ENCODE measurements at places on chromosomes 1 and 21.

GRCh38 chr1:31318146-31318545 is 21.3 kb downstream of the ZCCHC17 start:
- no peak for DNase-seq

DNA sequence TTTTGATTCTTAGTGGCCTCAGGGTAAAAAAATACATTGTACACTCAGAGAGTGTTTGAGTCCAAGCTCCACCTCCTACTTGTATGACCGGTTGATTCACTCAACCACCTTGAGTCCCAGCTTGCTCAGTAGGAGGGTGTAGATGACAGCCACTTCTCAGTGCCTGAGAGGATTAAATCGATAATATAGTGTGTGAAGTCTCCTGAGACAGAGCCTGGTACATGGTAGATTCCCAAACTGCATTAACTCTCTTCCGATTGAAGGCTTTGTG is 38.4 kb downstream of the NCMAP start:
- DNase-seq, result no peak

- DNase-seq, result no peak
These were observed 250.0 kb downstream of the SPATA17 start for GRCh38 chr1:217881131-217881543.

GRCh38 chr1:1091344-1092148 is 17.4 kb upstream of the RNF223 start:
- peak; percentile 9 for DNase-seq

GRCh38 chr1:193348769-193349535 is 162.5 kb upstream of the B3GALT2 start:
- no peak for DNase-seq

GRCh38 chr1:48776393-48777218 is at the start of gene BEND5:
Gene BEND5, minus strand, starts transcription at chr1:48776891. Its CDS starts 60 bp downstream, at chr1:48776831.
- peak; percentile 42 for DNase-seq

DNA sequence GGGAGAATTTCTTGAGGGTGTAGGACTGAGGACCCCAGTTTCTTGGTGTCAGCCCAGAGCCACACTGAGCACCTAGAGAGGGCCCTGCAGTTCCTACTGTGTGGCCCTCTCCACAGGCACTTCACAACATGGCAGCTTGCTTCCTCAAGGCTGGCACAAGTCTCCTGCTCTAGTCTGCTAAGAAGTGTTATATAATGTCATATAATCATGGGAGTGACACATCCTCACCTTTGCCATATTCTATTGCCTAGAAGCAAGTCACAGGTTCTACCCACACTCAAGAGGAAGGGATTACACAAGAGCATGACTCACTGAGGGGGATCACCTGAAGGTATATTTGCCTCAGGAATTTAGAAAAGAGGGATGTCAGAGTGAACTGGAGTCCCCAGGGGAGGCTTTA is 5.5 kb upstream of the SNX27 start:
- peak; percentile 30 for DNase-seq

DNA sequence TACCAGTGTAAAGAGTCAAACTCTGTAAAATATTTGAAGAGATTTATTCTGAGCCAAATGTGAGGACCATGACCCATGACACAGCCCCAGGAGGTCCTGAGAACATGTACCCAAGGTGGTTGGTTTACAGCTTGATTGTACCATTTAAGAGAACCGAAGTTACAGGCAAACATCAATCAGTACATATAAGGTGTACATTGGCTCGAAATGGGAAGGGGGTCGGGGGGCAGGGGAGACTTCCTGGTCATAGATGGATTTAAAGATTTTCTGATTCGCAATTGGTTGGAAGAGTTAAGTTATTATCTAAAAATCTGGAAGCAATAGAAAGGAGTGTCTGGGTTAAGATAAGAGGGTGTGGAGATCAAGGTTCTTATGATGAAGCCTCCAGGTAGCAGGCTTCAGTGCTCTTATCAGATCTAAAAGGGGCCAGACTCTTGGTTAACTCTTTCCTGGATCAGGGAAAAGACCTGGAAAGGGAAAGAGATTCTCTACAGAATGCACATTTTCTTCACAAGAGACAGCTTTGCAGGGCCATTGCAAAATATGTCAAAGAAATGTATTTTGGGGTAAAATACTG is 47.5 kb upstream of the NTPCR start:
- DNase-seq, result peak; percentile 64

DNA sequence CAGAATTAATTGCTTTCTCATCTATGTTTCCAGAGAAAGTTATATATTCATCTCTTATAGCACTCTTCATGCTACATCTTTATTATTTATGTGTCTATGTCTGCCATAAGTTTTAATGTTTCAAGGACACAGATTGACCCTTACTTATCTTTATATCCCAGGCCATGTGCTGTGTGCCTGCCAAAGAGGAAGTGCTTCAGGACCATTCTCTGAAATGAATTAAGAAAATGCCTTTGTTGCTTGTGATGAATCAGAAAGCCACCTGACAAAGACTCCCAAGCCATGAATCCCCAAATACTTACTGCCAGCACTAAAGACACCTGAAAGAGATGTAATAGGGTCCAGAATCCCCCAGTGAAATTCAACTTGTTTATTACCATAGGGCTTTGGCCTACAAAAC is 342.1 kb upstream of the C1orf87 start:
- no peak for DNase-seq

GRCh38 chr21:44779417-44780136 is 22.0 kb downstream of the UBE2G2 start:
- DNase-seq, result no peak

DNA sequence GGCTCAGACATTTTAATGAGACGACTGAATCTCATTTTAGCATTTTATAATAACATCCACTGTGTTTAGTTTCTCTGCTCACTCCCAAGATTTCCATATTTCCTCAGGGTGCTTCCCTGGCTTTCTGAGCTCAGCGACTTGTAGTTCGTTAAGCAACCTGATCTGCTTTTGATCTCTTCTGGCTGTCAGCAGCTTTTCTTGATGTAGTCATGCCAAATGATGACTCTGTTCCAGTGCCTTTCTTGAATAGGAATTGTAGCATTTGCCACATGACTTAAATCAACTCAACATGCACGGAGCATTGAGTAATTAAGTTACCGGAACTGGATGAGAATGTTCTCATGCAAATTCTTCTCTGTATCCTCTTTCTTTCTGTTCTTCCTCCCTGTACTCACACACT is 246.1 kb downstream of the FMN2 start:
- DNase-seq, result no peak

- no peak for DNase-seq
These were observed 6.2 kb downstream of the FNDC5 start for GRCh38 chr1:32864375-32865019.

DNA sequence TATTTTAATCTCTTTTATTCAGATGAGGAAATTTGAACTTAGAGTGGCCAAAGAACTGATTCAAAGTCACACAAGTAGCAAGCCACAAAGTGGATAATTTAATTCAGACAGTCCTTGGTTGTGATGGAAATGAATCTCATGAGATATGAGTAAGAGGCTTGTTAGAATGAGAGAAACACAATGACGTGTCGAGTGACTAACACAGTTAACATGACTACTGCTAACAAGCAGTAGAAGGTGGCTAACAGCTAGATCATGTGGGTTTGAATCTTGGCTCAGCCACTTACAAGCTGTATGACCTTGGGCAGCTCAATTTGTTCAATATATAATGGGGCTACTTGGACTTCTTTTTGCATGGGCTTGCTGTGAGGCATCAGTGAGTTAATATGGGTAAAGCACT is 104.5 kb upstream of the LMO4 start:
- no peak for DNase-seq

- peak; percentile 78 for DNase-seq
These were observed 4.6 kb downstream of the TMEM63A start for GRCh38 chr1:225877580-225877979.

DNA sequence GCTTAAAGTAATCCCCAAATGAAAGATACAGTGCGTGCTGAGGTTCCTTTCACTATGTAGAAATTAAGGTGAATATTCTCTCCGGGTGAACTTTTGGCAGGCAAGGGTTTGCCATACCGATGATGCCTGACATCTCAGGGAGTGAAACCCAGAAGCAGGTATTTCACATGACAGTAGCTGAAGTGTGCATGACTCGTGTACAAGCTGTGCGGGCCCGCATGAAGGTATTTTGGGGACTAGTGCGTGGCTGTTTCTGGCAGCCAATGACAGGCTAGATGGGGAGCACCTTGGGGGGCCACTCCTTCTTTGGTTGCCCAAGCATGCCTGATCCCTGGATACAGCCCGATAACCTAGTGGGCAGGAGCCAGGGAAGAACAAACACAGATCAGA is 569.0 kb downstream of the SMYD3 start:
- no peak for DNase-seq

DNA sequence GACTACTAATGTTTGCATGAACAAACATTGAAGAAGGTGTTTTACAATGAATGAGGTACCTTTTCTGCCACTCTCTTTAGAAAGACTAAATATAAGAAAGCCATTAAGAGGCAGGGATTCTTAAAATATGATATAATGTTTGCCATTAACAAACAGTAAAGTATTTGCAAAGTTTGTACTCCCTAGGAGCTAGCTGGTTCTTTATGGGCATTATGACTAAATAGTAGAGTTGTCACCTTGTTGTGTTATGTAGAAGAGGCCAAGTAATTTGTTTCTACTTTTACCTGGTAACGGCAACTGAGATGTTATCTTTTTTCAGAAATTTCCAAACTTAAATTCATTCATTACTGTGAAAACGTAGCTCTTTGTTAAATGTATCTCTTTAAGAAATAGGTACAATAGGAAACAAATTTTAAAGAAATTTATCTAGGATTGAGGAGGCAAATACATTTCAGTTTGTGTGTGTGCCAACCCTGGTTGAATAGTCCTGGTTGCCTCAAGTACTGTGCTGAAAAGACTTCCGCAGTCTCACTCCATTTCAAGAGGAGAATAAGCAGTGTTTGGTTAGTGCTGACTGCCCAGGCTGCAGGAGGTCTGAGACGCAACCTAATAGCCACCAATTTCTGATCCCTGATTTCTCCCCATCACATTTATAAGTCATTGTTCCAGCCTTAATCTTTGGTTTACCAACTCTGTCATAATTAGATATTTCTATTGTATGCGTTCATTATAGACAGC is 52.1 kb downstream of the WDR3 start:
- DNase-seq, result no peak

GRCh38 chr1:167312871-167313270 is 92.2 kb downstream of the POU2F1 start:
- no peak for DNase-seq

- DNase-seq, result no peak
These were observed 255.1 kb upstream of the CSF3R start for GRCh38 chr1:36737767-36738166.

DNA sequence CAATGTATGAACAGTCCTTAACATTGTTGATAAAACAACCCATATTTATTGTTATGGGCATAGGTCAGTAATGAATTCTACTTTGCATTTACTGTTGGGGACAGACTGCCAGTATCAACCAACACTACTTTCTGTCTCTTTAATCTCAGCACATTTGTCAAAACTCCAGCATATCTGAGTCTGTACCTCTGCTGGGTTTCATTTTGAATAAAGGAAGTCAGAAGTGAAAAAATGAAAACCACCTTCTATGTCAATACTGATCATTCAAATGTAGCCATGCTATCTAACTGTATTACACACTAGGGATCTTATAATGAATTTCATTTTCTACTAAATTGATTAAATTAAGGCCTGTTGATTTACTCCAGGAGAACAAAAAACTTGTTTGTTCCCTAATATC is 24.2 kb upstream of the CXADR start:
- DNase-seq, result no peak

GRCh38 chr21:44550807-44551206 is 498 bp downstream of the KRTAP10-2 start:
- no peak for DNase-seq

- no peak for DNase-seq
These were observed 5.3 kb upstream of the MYOG start for GRCh38 chr1:203091199-203091477.

DNA sequence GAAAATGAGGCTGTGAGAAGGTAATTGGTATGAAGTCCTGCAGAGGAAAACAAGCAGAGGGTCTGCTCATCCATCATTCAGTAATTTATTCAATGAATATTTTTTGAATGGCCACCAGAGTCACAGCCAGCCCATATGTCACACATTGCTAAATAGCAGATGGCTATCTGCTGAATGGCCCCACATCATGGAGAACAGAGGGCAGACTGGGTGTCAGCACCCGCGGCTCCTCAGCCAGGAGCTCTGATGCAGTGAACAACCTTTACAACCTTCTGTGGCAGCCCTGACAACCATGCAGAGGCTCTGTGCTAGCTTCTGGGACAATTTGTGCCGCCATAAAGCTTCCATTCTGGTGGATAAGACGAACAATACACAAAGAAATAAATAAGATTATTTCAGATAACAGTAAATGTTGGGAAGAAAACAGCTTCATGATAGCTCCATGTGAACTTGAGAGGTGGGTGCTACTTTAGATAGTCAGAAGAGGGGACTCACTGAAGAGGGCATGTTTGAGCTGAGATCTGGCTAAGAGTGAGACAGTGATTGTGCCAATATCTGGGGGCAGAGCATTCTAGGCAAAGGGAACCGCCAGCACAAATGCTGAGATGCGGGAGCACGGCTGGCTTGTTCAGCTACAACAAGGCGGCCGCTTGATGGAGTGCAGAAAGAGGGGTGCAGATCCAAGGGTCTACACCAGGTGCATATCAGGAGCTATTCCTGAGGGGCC is 2.8 kb upstream of the C1orf210 start:
- DNase-seq, result no peak

DNA sequence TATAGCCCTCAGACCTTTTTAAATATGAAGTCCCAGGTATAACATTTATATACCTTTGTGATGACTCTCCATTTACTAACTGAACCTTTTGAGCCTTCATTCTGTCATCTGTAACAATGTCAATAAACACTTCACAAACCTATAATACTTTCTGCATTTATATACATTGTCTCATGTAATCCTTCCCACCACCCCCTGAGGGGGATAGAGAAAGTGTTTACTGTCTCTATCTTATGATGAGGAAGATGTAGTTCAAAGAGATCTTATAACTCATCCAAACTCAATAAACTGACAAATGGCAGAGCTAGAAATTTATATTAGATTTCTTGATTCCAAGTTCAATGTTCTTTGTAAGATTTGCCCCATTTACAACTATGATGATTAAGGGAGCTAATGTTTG is 48.3 kb upstream of the CR2 start:
- no peak for DNase-seq

DNA sequence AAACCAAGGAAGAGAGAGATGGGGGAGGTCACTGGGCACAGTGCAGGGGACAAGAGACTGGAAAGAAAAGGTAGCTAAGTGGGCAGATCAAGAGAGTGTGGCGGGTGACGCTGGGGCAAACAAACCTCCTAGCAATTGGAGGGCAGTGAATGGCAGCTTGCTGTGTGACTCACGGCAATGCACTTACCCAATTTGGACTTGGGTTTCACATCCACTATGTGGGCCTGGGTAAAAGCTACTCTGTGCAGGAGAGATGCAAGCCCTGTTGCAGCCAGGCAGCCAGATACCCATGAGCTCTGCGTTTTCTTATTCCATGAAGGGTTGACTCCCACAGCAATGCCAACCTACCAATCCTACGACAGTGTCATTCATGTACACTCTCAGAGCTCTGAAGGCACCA is 9.5 kb downstream of the PLXNA2 start:
- no peak for DNase-seq

DNA sequence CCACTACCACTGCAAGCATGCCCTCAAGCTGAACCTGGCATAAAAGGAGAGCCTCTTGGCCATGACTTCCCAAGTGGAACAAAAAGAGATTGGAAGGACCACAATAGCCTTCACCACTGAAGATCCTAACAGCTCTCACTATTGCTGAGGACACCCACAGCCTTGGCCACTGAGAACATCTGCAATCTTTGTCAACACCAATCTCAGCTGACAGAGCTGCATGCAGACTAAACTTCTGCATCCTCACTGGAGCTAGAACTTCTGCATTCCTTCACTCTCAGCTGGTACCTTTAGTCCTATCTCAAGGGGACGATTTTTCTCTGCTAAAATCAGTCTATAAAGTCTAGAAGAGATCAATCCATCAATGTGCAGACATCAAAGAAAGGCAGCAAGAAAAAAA is 8.3 kb upstream of the FCRL2 start:
- no peak for DNase-seq
